ENCODE measurements at places on chromosomes 1 and 21.

DNA sequence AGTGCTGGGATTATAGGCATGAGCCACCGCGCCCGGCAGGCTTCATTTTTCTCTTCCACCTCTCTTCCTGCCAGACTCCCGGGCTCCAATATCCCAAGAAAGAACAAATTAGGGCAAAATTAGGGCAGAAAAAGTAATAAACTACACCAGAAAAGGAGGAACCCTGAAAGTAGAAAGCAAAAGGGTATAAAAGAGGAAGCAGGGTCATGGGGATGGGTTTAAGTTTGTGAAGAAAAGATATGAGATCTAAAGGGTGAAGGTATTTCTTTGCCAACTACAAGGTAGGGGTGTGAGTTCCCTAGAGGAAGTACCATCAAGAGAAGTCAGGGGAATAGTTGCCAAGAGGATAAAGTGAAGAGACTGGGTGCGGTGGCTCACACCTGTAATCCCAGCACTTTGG lies 9.9 kb downstream of the PTPN22 start:
- DNase-seq = no peak

DNA sequence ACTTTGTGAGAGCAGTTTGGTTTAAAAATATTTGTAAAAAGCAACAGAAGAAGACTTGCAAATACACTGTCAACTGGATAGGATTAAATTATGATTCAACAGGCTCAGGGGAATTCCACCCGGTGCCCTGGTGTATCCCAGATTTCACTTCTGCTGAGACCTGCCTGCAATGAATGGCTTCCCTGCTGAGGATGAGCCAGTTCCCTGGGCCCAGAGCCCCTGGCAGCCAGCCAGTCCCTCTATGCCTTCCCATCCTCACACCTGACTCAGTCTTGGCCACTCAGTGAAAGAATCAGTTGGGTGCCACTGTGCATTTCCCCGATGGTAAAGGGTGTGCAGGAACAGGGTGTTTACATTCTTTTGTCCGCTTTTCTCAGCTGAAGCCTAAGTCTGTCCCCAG lies 64.4 kb downstream of the KCTD3 start:
- no peak for DNase-seq

- DNase-seq = no peak
Measured at GRCh38 chr21:42097860-42098454, 26.8 kb downstream of the UMODL1 start.

DNA sequence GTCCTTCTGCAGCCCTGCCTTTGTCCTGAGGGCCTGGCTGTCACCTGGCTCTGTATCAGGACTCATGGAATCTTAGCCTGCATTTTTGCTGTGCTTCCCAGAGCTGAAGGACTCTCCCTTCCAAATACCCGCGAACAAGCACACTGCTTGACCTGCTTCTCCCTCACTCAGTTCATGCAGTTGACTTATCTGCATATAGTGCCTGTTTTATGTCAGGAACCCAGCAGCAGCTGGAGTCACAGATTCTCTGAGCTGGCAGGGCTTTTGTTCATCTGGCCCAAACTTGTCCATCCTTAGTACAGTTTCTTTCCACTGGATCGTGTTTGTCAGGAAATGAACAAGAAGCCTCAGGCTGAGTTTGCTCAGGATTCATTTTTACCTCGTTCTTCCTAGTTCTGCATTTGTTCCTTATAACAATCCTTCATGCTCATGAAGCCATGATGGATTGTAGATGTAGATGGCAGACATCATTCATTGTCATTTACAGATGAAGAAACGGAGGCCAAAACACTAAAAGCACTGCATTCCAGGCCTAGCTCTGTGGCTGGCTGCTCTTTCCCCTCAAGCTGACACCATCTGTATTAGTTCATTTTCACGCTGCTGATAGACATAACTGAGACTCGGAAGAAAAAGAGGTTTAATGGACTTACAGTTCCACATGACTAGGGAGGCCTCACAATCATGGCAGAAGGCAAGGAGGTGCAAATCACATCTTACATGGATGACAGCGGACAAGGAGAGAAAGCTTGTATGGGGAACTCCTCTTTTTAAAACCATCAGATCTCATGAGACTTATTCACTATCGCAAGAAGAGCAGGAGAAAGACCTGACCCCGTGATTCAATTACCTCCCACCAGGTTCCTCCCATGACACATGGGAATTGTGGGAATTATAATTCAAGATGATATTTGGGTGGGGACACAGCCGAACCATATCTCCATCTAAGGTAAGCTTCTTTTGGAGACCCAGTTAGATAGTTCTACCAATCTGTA lies 150.9 kb downstream of the HIVEP3 start:
- no peak for DNase-seq

- no peak for DNase-seq
Measured at GRCh38 chr1:228210076-228210651, 2.3 kb downstream of the OBSCN start.

GRCh38 chr1:204211046-204211445 lies 2.7 kb downstream of the GOLT1A start:
- no peak for DNase-seq

GRCh38 chr1:64537942-64538341 lies 68.0 kb downstream of the CACHD1 start:
- no peak for DNase-seq

DNA sequence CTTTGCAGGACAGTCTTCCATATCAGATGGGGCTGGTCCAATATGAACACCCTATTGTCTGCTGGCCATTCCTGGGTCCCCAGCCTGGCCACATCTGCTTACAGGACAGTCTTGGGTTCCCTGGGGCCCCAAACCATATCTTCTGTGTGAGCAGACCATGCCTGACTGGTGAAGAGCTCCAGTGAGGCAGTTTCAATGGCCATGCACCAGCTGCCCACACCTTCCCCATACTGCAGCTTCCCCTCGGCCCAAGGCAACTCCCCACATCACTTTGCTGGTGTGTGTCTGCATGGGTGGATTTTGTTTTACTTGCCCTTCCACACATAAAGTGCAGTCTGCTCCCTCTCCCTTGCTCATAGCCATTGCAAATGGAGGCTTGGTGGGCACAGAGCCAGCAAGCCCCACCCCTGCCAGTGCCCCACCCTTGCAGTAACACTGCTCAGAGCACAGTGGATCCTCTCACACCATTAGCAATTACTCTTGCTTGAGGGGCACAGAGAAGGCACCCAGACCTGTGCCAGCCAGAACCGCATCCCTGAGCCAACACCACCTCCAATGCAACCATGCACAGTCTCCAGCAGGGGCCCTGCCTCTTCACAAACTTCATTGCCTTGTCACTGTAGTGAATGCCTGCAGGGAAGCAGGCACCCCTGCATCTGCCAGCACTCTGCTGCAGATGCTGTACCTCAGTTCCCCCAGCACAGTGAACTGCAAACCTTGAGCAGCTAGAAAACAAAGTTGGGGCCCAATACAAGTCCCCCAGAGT lies 474.5 kb upstream of the BEND5 start:
- no peak for DNase-seq
